Fibroblast of skin of left quadriceps (primary cell): ENCODE measurements at places on chromosomes 7 and 10.

GRCh38 chr10:75061709-75062505 lies 49.5 kb upstream of the SAMD8 start:
- DNase-seq, result no peak

GRCh38 chr10:93553482-93554315 lies 12.8 kb upstream of the FFAR4 start:
- DNase-seq, result no peak

DNA sequence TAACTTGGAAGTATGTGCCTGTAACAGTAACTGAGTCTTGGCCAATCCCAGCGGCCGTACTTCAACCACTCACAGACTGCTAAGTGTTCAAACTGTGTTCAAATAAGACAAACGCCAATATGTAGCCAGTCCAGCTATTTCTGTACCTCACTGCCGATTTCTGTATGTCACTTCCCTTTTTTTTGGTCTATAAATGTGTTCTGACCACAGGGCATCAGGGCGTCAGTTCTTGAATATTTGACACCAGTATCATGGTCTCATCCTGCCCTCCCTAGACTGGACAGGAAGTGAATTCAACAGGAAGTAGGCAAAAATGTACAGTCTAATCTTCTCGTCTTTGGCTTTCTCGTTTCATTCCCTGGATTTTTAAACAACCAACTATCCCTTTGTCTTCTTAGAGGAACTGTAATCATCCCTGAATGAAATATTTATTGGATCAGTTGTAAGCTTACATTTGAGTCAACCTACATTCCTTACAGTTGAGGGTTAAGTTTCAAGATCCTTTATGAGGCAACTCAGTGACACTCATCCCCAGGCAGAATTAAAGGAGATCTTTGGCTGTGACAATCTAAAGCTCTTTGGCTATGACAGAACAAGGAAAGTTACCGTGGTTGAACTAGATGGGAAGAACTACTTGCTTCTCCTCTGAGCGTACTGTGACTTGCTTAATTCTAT lies 232.7 kb downstream of the NSUN6 start:
- DNase-seq, result no peak

- DNase-seq, result no peak
Measured at GRCh38 chr7:138324941-138325340, 135.1 kb upstream of the TRIM24 start.

DNA sequence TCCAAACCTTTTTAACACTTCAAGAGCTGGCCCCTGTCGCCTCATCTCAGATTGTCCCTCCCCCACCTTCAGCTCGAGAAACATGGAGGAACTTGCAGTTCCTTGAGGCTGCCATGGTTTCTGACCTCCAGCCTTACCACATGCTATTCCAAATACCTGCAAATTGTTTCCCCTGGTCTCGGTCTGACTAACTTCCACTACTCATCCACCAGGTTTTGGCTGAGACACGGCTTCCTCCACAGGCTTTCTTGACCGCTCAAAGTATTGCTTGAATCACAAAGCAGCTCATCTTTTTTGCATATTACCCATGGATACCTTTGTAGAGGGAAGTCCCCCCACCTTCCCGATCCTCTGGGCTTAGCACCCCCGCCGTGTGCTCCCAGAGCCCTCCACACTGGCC lies 5.2 kb upstream of the SAMD8 start:
- DNase-seq, result no peak

- no peak for DNase-seq
Measured at GRCh38 chr10:100576282-100576635, 40.5 kb downstream of the HIF1AN start.

GRCh38 chr7:157702311-157703023 lies 365.7 kb downstream of the DNAJB6 start:
- no peak for DNase-seq
